ENCODE measurements at places on chromosomes 5 and 9.
A peak's percentile ranks its signal among the peaks of the same experiment; 100 is the strongest.

DNA sequence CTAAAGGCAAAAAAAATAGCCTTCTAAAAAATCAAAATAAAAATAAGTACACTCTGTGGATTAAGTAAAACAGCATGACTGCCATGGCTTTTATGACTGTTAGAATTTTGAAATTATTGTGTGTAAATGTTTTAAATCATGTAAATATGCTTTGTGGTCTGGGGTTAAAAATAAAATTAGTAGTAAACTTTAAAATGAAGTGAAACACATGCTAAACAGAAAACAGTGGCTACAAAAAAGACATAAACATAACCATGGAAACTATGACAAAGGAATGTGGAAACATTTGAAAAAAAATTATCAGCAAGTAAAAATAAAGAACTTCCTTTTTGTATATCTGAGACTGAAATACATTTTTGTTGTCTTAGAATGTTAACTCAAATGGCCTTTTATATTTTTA, 134.5 kb upstream of the SPEF2 start:
- no peak for DNase-seq

DNA sequence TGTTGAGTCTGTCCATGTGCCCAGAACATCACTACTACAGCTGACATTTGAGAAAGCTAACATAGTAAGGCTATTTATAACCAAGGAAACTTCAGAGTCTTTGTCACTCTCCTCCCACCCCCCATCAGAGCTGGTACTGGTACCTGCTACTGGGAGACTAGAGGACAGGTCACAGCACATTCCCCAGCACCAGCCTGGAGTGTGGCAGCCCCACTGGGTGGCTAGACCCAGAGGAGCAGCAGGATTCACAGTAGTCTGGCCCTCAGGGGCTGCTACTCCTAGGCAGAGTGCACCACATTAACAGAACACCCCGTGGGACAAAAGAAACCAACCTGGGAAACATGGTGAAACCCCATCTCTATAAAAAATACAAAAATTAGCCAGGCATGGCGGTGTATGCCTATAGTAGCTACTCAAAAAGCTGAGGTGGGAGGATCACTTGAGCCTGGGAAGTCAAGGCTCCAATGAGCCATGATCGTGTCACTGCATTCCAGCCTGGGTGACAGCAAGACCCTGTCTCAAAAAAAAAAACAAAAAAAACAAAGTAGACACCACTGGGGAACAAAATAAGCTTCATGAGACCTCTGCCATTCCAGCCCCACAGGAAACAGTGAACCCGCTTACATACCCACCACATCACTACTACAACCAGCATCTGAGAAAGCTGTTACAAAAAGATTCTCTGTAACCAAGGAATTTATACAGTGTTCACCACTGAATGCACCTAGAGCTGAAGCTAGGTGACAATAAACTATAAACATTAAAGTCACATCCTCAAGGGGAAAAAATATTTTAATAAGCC, 26.3 kb upstream of the PTGER4 start:
- DNase-seq = no peak

GRCh38 chr5:87746341-87746740, 333.6 kb upstream of the CCNH start:
- DNase-seq = no peak

DNA sequence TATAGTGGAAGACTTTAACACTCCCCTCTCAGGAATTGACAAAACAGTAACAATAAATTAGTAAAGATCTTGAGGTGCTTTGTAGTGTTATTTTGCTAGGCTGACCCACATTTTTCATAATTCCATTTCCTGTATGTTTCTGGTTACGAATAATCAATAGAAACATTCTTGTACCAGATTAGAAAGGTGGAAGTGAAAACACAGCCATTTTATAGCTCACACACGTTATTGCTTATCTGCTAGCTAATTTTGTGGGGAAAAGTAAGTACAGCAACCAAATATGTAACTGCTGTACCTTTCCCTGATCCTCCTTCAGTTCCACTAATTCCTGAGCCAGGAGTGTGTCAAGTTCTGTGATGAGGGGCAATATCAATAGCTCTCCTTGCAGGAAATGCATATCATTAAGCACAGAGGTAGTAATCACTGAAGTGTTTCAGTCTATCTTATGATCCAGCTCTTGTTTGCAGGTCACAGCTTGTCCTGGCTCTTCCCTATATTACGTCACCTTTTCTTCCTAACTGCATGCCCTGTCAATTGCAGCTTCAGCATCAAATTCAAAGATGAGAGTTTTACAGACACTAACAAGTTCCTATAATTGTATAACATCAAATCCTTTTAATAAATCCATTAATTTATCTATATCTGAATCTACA, 59.4 kb downstream of the MINAR2 start:
- no peak for DNase-seq

GRCh38 chr5:166302166-166302565, 1989.3 kb upstream of the WWC1 start:
- no peak for DNase-seq

- peak; percentile 92 for DNase-seq
These were observed 5.4 kb downstream of the MRPL36 start for GRCh38 chr5:1793966-1794900.

DNA sequence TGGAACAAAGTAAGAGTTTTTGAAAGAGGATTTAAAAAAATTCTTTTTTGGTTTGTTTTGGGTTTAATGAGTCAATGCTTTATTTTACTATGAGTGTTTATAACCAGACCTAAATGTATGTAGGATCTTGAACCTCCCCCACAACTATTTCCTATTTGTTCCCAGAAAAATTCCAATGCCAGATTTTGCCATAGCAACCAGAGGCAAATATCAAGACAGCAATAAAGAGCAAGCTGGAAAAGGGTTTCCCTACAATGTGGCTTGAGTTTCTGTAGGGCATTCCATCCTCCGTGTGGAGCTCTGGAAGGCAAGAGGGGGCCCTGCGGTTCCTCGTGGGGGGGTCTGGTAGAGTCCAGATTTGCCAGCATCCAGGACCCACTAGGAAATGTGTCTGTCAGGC, 27.8 kb upstream of the GDNF start:
- DNase-seq = no peak

DNA sequence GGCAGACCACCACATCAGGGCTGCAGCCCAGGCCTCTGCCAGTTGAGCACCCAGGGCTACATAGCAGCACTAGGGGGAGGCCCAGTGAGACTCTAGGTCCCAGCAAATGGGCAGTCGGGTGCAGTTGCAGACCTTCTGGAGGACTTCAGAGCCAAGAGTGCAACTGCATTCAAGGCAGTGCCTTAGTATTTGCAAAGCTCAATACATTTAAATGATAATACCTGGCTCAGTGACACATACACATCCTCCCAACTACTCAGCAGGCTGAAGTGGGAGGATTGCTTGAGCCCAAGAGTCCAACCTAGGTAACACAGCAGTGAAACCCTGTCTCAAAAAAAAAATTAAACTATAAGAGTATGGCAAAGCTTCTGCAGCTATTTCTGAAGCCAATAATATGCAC, 38.6 kb upstream of the TMOD1 start:
- DNase-seq = no peak

- DNase-seq = peak; percentile 54
These were observed 146.5 kb downstream of the AOPEP start for GRCh38 chr9:94872891-94873511.

DNA sequence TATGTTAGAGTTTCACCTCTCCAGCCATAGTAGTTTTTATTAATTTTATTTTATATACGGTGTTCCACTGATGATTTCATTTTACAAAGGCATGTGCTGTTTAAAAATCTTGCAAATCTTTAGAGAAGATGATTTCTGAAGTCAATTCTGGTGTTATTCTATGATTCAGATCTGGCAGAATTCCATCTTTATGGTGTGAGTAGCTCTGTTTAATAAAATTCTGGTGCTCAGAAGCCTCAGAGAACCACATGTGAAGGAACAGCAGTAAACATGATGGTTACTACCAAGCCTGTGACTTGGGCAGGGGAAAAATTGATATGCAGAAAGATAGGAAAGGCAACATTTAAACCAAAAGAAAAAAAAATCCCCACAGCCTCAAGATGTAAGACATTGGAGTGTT, 299.7 kb downstream of the NPR3 start:
- peak; percentile 44 for DNase-seq

GRCh38 chr5:14112998-14113652, 30.0 kb upstream of the TRIO start:
- DNase-seq = no peak

DNA sequence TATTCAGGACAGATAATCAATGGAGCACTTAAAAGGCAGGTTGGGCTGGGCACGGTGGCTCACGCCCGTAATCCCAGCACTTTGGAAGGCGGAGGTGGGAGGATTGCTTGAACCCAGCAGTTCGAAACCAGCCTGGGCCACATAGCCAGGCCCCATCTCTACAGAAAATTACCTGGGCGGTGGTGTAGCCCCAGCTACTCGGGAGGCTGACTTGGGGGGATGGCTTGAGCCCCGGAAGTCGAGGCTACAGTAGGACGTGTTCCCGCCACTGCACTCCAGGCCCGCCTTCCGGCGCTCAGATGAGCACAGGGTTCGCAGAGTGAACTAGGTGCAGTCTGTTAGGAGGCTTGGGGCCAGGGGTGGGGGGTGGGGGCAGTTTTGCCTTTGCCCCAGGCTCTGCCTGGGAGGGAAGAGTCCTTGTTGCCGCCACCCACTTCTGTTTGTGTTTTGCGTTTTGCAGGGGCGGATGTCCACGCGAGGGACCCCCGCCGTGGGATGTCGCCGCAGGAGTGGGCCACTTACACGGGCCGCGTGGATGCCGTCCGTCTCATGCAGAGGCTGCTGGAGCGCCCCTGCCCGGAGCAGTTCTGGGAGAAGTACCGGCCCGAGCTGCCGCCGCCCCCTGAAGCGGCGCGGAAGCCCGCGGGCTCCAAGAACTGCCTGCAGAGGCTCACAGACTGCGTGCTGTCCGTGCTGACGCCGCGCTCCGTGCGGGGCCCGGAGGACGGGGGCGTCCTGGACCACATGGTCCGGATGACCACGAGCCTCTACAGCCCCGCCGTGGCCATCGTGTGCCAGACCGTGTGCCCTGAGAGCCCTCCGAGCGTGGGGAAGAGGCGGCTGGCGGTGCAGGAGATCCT, 85.2 kb downstream of the ANKRD33B start:
- DNase-seq = no peak

GRCh38 chr5:119366540-119366881, 10.7 kb downstream of the TNFAIP8 start:
- DNase-seq = no peak

DNA sequence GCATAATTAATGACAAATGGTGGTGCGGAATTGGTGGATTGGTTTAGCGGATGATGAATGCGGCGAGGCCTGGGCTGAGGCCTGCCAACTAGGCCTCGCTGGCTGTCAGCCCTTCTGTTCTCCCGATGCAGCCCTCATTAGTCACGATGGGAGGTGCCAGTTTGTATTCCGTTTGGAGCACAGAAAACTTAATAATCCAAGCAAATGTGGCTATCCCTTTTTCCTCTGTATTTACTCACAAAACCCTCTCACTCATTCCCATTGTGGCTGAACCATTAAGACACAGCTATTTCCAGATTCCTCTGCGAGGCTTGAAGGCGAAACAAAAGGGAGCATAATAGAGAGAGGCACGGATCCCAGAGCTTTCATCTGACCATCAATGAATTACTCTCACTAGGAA, 114.3 kb downstream of the MVB12B start:
- peak; percentile 63 for DNase-seq

DNA sequence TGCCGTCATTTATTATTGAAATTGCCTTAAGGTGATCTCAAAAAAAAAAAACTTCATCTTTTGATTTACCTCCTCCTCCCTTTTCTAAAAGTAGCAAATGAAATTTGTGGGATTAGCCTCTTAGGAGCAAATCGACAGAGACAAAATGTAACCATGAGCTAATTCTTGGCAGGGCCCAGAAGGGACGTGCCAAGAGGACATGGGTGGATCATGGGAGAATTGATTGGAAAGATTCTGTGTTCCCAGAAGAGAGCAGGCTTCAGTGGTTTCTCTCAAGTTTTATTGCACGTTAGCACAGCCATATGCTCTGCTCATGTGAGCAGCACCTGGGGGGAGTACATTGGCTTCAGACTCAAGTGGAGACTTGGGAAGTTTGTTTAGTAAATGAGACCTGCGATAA, 394.6 kb downstream of the ELAVL2 start:
- DNase-seq = no peak

GRCh38 chr9:4137681-4138099, 162.2 kb downstream of the GLIS3 start:
- DNase-seq = peak; percentile 90

DNA sequence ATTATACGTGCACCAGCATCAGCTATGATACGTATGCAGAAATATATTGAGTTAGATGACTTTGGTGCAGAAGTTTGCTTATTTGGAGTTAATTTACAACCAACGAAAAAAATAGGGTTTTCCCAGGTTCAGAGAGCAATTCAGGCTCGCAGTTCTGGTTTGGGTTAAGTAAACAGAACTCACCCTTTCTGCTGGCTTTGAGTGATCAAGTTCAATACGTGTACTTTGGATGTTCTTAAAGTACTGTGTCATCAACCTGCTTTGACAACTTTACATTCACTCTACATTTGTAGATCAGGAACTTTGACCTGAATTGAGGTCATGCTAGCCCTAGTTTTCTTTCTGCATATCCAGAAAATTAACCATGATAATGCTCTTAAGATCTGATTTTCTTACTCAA, 40.7 kb downstream of the ACOT12 start:
- DNase-seq = no peak

DNA sequence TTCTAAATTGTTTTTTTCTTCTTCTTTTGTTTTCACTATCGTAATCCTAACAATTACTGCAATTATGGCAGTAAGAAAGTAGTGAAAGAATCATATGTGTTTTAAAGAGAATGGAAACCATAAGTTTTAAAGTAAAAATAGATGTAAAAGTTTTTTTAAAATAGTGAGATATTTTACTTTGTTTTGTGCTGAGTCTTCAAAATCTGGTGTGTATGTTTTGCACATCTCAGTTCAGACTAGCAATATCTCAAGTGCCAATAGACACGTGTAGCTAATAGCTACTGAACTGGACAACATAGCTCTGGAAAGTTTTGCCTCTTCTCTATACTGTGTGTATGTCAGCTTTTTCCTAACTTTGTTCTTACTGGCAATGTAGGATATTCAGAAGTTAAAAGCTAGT, 45.0 kb downstream of the CDH6 start:
- no peak for DNase-seq
